ENCODE measurements at places on chromosomes 12 and 14.

- no peak for DNase-seq
Observed at GRCh38 chr14:92122761-92123160, 992 bp downstream of the CPSF2 start.

DNA sequence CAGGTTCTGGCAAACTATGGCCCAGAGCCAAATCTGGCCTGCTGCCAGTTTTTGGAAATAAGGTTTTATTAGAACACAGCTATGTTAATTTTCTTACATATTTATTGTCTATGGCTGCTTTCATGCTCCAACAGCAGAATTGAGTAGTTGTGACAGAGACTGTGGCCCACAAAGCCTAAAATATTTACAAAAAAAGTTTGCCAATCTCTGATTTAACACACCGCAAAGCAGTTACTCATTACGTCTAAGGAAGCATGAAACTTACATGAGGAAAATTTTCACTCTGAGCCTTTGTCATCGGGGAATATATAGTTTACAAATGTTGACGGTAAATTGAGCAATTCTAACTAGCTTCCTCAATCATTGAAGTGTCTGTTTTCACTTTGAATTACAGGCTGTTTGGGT, 96.5 kb downstream of the UNC79 start:
- DNase-seq = no peak

- no peak for DNase-seq
Observed at GRCh38 chr14:94593376-94593748, 12.1 kb downstream of the SERPINA5 start.

GRCh38 chr12:103288016-103288415, 207.8 kb downstream of the C12orf42 start:
- DNase-seq = no peak

DNA sequence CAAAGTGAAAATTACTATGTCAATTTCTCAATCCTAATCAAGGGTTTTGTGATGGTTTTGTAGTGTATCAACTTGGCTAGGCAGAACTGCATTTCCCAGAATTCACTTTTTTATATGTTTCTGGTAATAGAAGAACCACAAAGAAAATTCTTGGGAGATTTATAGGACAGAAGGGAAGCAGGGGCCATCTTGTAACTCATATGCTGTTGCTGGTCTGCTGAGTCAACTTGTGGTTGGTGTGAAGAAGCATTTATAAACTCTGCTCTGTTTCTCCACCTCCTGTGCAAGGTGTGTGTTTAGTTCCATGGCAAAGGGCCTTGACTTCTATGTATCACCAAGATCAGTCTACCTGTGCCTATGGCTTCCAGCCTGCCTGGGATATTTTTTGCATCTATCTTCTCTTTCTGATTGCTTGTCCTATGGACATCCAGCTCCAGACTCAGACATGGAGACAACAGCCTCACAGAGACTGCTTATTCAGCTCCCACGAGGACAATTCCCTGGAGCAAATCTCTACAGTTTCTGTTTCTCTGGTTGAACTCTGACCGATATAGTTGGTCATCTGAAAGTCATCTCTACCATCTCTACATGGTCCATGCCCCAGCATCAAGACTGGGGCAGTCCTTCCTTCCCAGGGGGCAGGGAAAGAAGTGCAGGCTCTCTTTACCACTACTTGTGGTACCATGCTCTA, 364.3 kb upstream of the DDHD1 start:
- no peak for DNase-seq

DNA sequence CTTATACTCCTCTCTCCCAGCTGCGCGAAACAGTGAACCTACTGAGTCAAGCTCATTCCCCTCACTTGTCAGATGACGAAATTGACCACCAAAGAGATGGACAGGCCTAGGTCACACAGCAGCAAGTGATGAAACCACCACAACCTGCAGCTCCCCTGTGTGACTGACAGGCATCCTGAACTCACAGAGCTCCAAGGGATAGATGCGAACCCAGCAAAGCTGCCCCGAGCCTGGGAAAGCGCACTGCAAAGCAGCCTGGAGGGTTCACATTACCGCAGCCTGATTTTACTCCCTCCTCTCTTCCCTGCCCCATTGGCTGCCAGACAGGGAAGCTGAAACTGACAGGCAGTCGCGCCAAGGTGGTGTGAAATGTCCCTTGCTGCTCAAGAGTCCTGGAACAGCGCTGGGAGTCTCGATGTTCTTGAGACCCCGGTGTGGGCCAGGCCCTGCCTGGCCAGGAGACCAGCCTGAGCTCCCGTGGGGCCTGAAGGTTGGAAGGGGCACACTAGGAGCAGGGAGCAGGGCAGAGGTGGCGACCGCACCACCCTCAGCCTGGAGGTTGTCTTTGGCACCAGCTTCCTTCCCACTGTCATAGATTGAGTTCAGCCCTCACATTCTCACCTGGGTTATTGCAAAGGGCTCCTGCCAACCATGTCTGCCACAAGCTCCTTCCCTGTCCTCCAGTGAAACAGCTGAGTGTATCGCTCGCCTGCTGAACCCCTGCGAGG, 36.3 kb downstream of the SNRNP35 start:
- DNase-seq = no peak

DNA sequence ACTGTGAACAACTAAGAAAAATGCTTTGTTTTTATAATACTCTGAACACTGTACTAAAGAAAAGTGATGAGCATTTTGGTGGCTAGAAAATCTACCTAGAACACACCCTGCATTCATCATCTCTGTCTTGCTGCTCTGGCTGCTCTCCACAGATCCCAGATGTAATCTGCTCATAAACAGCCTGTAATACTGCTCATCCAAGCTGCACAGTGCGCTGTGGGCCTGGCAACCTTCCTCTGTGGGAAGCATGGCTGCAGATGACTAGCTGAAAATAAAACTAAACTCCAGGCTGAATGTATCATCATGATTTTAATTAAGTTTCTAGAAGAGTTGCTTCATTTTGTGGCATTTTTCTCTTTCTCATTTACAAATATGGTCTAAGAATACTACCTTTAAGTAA, 200.7 kb downstream of the SLC2A13 start:
- DNase-seq = no peak

DNA sequence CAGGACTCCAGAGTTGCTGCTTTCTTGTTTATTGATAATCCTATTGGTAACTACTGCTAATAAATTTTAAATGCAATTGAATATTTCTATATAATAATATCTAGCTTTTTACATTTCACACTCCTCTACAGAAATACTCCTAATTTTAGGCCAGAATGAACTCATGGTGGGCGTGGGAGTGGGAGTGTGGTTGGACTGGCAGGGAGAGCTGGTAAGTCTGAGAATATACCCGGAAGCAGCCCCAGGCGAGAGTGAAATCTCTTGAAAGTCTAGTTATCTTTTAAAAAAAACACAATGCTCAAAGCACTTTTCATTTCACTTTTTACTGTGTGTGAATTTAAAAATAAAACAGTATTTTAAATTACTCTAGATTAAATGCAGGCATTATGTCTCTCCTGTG, 4.7 kb downstream of the TMEM263 start:
- DNase-seq = no peak

DNA sequence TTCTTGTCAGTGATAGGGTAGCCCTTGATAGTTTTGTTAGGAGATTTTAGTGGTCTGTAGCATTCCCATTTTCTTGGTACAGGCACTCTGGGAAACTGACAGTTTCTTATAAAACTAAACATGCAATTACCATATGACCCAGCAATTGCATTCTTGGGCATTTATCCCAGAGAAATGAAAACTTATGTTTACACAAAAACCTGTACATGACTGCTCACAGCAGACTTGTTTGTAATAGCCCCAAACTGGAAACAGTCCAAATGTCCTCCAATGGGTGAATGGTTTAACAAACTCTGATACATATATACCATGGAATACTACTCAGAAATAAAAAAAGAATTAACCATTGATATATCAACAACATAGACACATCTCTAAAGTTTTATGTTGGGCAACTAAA, 75.5 kb downstream of the BORCS5 start:
- DNase-seq = no peak

GRCh38 chr14:24162093-24162492, 1.0 kb downstream of the IRF9 start:
- no peak for DNase-seq

DNA sequence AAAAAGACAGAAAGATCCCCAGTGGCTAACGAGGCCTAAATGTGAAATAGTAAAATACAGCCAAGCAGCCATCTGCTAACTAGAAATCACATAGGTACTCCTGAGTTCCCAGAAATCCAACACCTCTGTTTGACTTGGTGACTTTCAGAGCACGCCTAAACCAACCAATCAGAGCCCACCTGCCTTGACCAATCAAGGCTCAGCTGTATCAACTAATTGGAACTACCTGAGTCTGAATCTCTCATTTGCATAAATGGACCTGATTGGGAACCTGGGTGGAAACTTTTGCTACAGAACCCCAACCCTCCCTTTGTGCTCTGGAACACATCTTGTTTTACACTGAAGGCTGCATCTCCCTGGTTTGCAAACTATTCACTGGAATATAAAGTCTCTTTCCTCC, 5.1 kb upstream of the TCL1B start:
- DNase-seq = no peak

- no peak for DNase-seq
Observed at GRCh38 chr12:130133851-130134562, 28.3 kb upstream of the FZD10 start.

GRCh38 chr14:61471297-61472005, 150.1 kb downstream of the PRKCH start:
- DNase-seq = no peak

DNA sequence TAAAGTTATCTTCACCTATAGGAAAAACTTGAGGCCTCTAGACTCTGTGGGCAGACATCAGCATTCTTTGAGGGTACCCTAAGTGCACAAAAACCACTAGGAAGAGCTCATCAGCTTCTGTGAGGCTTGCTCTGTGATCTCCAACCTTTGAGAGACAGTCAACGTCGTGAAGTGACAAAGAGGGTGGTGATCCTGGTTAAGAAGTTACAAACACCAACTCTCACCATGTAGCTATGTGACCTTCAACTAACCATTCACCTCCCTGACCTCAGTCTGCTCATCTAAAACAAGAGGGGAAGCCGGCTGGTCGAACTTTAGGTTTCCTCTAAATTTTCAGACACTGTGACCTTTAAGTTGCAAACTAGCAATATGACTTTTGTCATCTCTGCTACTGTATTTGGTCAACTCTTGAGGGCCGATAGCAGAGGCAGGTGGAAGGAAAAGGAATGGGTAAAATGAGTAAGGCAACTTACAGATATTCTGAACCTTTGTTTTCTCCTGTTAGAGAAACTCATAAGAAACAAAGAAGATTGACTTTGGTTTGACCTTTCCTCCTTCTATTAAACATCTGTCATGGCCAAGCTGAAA, 103.2 kb upstream of the PARP11 start:
- DNase-seq = no peak

DNA sequence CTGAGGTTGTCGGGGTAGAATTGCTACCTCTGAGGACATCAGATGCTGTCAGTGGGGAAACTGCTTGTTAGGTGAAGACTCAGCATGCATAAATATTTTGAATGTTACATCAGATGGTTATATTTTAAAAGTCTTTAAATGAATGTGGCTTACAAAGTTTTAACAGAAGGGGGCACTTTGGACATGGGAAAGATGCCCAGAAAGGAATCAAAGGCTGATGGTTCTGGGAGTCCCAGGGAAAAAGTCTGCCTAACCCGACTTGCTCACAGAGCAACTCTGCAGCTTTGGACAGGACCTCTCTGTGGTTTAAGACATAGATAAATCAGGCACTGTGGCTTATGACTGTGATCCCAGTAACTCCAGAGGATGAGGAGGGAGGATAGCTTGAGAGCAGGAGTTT, 474.9 kb downstream of the ATP23 start:
- no peak for DNase-seq

DNA sequence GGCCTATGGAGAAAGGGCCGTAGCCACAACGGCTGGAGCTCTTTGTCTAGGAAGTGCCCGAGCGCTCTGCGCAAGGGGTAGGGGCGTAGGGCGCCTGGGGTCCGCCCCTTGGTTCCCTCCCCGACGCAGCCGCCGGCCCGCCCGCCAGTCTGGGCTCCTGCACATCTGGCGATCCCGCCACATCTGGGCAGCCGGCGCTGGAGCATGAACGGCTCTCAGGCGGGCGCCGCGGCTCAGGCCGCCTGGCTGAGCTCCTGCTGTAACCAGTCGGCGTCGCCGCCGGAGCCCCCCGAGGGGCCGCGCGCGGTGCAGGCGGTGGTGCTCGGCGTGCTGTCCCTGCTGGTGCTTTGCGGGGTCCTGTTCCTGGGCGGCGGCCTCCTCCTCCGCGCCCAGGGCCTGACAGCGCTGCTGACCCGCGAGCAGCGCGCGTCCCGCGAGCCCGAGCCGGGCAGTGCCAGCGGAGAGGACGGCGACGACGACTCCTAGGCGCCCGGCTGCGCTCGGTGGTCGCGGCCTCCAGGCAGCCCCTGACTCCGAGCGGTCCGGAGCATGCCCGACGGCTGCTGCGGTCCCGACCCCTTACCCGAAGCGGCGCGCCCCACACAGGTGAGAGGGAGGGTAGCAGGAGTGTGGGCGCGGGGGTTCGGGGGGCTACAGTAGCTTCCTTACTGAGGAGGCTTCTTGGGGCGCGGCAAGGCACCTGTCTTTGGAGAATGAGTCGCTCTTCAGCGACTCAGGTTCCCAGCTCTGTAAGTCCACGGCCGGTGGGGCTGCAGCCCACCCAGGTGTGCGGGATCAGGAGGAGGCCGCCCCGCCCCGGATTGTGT, at the start of gene SMIM41:
Gene SMIM41, plus strand, starts transcription at position 129 of the 827 bp plus-strand sequence. Its CDS starts 76 bp downstream, at position 205.
- DNase-seq = no peak

DNA sequence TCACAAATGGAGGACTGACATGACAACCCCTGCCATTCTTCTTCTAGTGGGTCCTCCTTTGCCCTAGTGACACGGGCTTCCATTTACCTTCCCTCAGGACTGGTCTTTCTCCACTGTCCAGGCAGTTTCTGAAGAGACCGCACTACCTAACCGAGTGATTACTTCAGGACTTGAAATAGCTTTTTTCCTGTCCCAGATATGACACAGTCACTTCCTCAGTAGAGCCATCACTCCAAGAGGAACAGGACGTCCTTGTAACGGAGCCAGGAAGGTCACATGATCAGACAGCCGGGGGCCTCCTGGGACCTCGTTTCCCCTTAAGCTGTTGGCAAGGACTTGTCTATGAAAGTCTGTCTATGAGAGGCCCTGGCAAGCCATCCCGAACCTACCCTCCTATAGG, 62.3 kb downstream of the FOS start:
- no peak for DNase-seq

DNA sequence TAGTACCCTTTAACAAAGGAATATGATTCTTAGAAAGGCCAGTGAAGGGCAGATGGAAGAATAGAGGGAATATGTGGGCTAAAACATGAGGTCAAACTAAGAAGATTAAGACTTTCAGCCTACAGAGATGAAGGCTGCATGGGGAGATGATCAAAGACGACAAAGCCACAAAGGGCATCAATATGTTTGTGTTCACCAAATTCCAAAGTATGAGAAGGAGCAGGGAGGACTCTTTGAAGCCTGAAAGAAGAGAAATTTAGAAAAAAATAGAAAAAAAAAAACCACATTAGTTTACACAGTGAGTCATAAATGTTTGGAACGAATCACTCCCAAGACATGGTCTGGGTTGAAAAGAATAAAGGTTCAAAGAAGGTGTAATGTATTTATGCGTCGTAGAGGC, 131.8 kb downstream of the NEDD1 start:
- DNase-seq = no peak

- no peak for DNase-seq
Observed at GRCh38 chr12:124780336-124780735, 83.3 kb downstream of the SCARB1 start.
